ENCODE measurements at places on chromosomes 13 and 19.

- H3K27ac ChIP-seq = no peak overlapping the region
- no peak overlapping the region for H3K4me3 ChIP-seq
- H3K27me3 ChIP-seq = no peaks in the 10 kb centered on the region
- no peaks in the 10 kb centered on the region for H3K4me1 ChIP-seq
Observed at GRCh38 chr13:111371720-111372119, 51.3 kb downstream of the TEX29 start.

DNA sequence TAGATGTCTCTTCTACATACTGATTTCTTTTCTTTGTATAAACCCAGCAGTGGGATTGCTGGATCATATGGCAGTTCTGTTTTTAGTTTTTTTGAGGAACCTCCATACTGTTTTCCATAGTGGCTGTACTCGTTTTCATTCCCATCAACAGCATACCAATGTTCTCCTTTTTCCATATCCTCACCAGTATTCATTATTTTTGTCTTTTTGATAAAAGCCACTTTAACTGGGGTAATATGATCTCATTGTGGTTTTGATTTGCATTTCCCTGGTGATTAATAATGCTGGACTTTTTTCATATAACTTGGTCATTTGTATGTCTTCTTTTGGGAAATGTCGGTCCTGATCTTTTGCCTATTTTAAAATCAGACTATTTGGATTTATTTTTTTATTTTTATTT, 108.5 kb downstream of the PAN3 start:
- H3K4me3 ChIP-seq = no peak overlapping the region
- H3K27ac ChIP-seq = no peak overlapping the region
- no peaks in the 10 kb centered on the region for H3K36me3 ChIP-seq
- DNase-seq = no peak
- no peaks in the 10 kb centered on the region for H3K27me3 ChIP-seq
- H3K4me1 ChIP-seq = peaks cover 6% of the 10 kb centered on the region

GRCh38 chr13:35478271-35479037, 2.0 kb upstream of the MAB21L1 start:
- no peak for DNase-seq
- no peaks in the 10 kb centered on the region for H3K27me3 ChIP-seq
- no peak overlapping the region for H3K4me3 ChIP-seq
- no peaks in the 10 kb centered on the region for H3K4me1 ChIP-seq
- no peaks in the 10 kb centered on the region for H3K36me3 ChIP-seq

GRCh38 chr13:106369091-106369490, 166.4 kb downstream of the EFNB2 start:
- H3K27me3 ChIP-seq = no peaks in the 10 kb centered on the region
- H3K36me3 ChIP-seq = no peaks in the 10 kb centered on the region
- DNase-seq = no peak
- H3K4me1 ChIP-seq = peaks cover 8% of the 10 kb centered on the region

GRCh38 chr13:35804901-35805300, 326.3 kb downstream of the DCLK1 start:
- H3K4me1 ChIP-seq = no peaks in the 10 kb centered on the region
- no peak overlapping the region for H3K27ac ChIP-seq
- DNase-seq = no peak

- no peaks in the 10 kb centered on the region for H3K36me3 ChIP-seq
- H3K27me3 ChIP-seq = peaks cover 5% of the 10 kb centered on the region
Observed at GRCh38 chr19:30224689-30225606, 147.2 kb upstream of the ZNF536 start.

DNA sequence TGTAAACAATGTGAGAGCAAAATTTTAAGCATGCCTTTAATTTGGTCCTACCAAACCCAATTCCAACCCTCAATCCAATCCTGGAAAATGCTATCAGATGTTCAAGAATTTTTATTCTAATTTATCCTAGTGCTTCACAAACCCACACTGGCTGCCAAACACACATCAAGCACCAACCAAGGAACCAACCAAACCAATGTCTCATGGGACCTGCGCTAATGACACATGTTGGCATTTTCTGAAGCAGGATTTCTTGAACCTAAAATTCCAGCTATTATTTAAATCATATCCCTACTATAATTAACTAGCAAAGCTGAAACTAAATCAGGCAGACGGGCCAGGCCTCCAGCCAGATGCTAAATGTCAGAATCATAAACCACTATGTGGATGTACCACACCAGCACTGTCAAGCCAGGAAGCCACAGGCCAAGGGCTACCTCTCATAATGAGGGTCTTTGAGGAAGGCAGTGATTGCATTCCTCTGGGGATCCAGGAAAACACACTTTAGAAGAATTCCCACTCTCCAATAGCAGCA, 5.8 kb downstream of the LATS2 start:
- no peaks in the 10 kb centered on the region for H3K36me3 ChIP-seq
- H3K4me3 ChIP-seq = no peak overlapping the region
- H3K27ac ChIP-seq = no peak overlapping the region

- no peaks in the 10 kb centered on the region for H3K27me3 ChIP-seq
- H3K4me3 ChIP-seq = peak within 1 kb of the TSS; percentile 37
- peak within 1 kb of the TSS; percentile 64 for H3K27ac ChIP-seq
- no peaks in the 10 kb centered on the region for H3K36me3 ChIP-seq
- no peak for DNase-seq
Observed at GRCh38 chr13:108269601-108270328, at the start of gene TNFSF13B. Gene TNFSF13B (plus strand): TSS chr13:108269718. CDS start chr13:108269896, 178 bp downstream.

- no peaks in the 10 kb centered on the region for H3K27me3 ChIP-seq
- H3K27ac ChIP-seq = no peak overlapping the region
- DNase-seq = no peak
- no peaks in the 10 kb centered on the region for H3K36me3 ChIP-seq
- H3K4me3 ChIP-seq = no peak overlapping the region
- H3K4me1 ChIP-seq = no peaks in the 10 kb centered on the region
Observed at GRCh38 chr13:112761701-112762689, 72.2 kb downstream of the ATP11A start.

DNA sequence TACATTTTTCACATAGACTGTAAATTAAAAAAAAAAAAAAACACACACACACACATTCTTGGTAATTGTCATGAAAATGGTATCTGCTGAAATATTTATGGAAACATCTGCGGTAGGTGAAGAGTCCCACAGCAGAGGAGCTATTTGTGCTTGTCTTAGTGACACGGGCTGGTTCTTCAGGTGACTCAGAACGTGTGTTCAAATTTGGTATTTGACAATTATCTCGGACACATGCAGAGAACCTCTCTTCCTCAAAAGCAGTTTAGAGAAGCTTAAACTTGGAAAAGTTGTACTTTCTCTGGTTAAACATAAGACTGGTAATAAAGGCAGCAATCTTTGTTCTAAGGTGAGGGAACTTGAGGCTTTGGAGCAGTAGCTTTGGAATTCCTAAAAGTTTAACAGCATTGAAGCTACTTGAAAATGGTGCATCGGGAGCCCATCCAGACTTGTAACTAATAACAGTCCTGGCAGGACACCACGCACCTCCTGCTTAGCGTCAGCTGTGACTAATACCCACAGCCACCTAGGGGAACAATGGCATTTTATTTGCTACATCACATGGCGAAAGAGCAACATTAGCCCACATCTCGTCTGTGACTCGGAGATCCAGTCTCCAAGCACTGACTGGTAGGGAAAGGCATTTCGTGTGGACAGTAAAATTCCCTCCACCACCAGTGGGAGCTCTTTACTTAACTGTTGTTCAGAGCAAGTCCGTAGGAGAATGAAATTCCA, 1505.1 kb upstream of the SLC10A2 start:
- no peaks in the 10 kb centered on the region for H3K36me3 ChIP-seq
- H3K27me3 ChIP-seq = no peaks in the 10 kb centered on the region
- H3K4me3 ChIP-seq = no peak overlapping the region
- no peak overlapping the region for H3K27ac ChIP-seq
- no peak for DNase-seq
- H3K4me1 ChIP-seq = peaks cover 10% of the 10 kb centered on the region

DNA sequence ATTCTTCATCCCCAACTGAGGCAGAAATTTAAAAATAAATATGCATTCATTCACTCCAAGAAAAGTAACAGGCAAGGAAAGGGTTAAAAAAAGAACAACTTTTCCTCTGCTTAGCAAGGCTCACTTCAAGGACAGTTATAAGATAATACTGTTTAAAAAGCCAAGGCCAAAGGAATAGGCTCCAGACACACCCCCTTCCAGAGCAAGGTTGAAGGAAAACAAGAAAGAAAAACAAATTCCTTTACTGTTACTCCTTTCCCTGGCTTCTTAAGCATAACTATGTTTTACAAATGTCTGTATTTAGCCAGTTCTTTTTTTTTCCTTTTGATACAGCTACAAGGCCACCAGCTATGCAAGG, 8.5 kb downstream of the SIGLEC11 start:
- H3K36me3 ChIP-seq = no peaks in the 10 kb centered on the region
- H3K27me3 ChIP-seq = peaks cover 4% of the 10 kb centered on the region
- no peak overlapping the region for H3K4me3 ChIP-seq
- no peak for DNase-seq
- H3K27ac ChIP-seq = no peak overlapping the region

DNA sequence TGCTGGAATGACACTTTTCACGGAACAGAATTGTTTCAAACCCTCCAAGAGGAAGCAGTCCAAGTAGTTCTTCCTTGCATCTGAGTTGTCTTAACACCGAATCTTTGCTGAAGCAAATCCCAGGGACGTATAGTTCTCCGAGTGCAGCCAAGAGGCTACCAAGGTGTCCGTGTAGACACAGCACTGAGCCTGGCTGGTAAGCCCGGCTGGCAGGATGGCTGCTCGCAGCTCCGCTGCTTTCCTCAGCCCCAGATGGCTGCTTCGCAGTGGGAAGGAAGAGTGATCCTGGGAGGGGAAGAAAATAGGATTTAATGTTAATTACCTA, 105.0 kb downstream of the SLC7A1 start:
- no peaks in the 10 kb centered on the region for H3K27me3 ChIP-seq
- H3K4me1 ChIP-seq = no peaks in the 10 kb centered on the region
- H3K36me3 ChIP-seq = no peaks in the 10 kb centered on the region
- H3K27ac ChIP-seq = no peak overlapping the region
- no peak for DNase-seq

- H3K4me1 ChIP-seq = no peaks in the 10 kb centered on the region
- no peaks in the 10 kb centered on the region for H3K36me3 ChIP-seq
Observed at GRCh38 chr13:51603716-51604115, 19.5 kb downstream of the WDFY2 start.

GRCh38 chr19:20209051-20209450, 42.0 kb downstream of the ZNF486 start:
- no peak for DNase-seq
- H3K4me3 ChIP-seq = no peak overlapping the region
- no peaks in the 10 kb centered on the region for H3K36me3 ChIP-seq

DNA sequence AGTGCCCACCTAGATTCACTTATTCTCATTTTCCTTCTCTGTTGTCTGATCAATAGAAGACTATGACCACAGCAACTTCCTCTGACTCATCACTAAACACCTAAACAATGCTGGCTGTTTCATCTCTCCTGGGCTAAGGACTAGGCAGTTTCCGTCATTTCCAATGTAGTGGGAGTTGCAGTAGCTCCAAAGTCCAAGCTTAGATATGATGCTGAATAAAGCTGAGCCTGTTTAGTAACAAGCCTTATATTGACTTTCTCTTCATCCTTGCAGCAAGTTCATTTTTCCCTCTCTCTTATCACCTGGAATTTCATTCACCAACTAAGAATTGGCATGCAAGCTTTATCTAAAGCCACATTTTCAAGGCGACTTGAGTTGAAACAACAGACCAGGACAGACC, 53.5 kb upstream of the PCDH9 start:
- no peak overlapping the region for H3K4me3 ChIP-seq
- no peaks in the 10 kb centered on the region for H3K4me1 ChIP-seq
- H3K36me3 ChIP-seq = no peaks in the 10 kb centered on the region
- no peak for DNase-seq

DNA sequence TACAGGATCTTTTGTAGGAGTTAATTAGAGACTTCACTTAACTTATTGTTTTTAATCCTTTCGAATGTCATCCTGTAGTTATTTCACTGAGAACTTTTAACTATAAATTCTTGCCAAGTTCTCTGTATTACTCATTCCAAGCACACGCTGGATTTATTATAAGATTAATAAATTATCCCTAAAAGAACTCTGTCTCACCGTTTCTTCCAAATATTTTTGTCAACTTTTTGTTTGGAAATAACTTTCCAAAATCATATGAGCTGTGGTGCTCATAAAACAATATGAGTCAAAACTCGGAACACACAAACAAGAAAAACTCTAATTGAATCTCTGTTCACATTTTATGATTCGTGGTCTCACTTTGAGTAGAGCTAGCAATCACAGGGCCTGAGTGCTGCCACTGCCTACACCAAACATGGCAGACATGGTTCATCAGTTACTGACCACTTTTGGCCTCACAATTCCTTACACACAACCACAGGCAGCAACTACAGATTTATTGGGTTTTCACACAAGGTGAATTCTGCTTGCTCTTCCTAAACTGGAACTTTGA, 412.0 kb downstream of the FGF14 start:
- no peaks in the 10 kb centered on the region for H3K27me3 ChIP-seq
- H3K4me1 ChIP-seq = no peaks in the 10 kb centered on the region

DNA sequence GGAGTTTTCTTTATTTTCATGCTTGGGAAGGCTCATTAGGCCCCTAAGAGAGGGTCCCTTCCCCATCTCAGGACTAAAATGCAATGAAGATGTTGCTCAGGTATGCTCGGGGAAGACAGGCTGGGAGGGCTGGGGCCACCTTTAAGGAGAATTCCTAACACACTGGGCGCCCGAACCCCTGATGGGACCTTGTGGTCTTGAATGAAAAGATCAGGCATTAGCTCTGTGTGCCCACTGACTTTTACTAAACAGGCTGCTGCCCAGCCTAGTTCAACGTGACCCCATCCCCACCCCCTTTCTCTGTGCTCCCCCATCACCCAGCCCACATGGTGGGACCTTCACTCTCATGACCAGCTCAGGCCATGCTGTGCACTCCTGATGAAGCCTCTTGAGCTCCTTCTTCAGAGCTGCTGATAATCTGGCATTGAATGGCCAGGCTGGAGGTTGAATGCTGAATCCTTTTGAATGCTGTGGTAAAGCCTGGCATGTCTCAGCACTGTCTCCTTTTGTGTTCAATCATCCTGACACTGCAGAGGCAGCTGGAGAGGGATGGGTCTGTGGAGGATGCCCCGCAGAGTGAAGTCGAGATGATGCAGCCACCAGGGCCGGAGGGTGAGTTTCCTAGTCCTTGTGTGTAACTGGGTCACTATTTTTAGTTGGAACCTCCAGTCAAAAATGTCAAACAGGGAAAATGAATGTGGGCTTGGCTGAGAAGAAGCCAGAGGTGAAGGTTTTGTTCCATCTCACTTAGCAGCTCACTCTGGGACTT, 209.1 kb downstream of the UQCRFS1 start:
- H3K27me3 ChIP-seq = no peaks in the 10 kb centered on the region
- peak overlapping the region; percentile 66 for H3K27ac ChIP-seq
- no peak overlapping the region for H3K4me3 ChIP-seq
- H3K36me3 ChIP-seq = no peaks in the 10 kb centered on the region
- H3K4me1 ChIP-seq = peaks cover 45% of the 10 kb centered on the region

DNA sequence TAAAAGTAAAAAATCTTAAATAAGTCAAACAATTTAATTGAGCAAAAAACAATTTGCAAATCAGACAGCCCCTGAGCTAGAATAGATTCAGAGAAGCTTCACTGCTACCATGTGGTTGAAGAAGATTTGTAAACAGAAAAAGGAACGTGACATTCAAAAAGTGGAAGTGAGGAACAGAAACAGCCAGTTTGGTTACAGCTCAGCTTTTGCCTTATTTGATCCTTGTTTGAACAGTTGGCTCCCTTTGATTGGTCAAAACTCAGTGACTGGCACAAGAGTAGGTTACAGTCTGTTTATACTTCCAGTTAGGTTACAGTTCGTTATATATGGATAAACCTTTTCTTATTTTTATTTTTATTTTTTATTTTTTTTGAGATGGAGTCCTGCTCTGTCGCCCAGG, 5.8 kb downstream of the ZNF221 start:
- no peaks in the 10 kb centered on the region for H3K27me3 ChIP-seq
- H3K36me3 ChIP-seq = no peaks in the 10 kb centered on the region
- H3K4me1 ChIP-seq = no peaks in the 10 kb centered on the region
